ENCODE measurements at places on chromosomes 3 and 15.

DNA sequence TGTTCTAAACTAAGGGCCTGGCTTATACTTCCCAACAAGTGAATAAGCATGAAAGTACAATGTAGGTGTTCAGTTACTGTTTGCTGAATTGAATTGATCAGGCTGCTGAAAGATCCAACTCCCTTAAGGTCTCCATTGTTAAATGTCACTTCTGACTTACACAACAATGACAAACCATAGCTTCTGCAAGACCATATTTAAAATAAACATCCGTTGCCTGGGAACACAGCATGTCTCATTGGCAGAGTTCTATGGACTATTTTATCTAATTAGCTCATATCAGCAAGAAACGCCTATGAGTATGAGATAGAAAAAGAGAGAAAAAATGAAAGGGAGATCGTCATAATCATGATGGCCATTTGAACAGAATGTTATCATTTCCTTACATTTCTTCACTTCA is 605.4 kb downstream of the FGF12 start:
- no peak for DNase-seq

GRCh38 chr15:93656041-93656440 is 567.0 kb upstream of the RGMA start:
- DNase-seq, result no peak

DNA sequence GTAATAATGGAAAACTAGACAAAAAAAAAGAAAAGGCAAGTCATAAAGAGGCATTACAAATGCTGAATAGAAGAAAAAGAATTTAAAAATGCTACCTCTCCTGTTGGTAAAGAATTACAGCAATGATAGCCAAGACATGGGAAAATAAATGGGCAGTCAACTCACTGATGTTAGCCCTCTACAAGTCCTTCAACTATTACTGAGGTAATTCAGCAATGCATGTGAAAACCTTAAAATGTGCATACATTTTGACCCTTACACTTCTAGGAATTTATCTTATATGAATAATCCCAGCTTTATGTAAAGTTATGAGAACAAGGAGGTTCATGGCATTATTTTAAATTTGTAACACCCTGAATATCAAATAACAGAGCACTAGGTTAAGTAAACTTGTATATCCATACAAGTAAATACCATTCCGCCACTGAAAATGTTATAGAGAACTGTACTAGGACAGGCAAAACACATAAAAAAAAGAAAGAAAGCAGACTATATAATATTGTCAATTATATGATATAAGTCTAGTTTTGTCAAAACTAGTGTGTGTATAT is 166.8 kb downstream of the SUCLG2 start:
- DNase-seq, result no peak

- DNase-seq, result no peak
These were observed 221.8 kb downstream of the ZIC1 start for GRCh38 chr3:147630921-147631415.

- no peak for DNase-seq
These were observed 64.7 kb upstream of the CFAP161 start for GRCh38 chr15:81069356-81069755.

- DNase-seq, result no peak
These were observed 1.2 kb downstream of the PHC3 start for GRCh38 chr3:170180079-170180907.

DNA sequence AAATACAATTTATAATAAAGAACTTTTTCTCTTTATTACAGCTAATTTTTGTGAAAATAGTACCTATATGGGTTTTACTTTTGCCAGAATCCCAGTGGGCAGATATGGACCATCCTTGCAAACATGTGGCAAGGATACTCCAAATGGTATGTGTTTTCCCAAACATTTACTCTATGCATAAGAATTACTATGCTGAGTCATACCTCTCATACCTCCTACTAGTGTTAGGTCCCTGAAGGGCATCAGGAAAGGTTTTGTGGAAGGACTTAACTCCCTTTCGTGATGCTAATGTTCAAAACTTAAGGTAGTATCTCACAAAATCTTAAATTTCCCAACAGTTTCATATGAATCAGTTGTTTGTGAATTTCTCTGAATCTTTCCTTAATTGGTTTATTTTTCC is 21.3 kb downstream of the ADGRG7 start:
- no peak for DNase-seq

GRCh38 chr15:55909036-55909811 is 84.2 kb downstream of the NEDD4 start:
- no peak for DNase-seq

DNA sequence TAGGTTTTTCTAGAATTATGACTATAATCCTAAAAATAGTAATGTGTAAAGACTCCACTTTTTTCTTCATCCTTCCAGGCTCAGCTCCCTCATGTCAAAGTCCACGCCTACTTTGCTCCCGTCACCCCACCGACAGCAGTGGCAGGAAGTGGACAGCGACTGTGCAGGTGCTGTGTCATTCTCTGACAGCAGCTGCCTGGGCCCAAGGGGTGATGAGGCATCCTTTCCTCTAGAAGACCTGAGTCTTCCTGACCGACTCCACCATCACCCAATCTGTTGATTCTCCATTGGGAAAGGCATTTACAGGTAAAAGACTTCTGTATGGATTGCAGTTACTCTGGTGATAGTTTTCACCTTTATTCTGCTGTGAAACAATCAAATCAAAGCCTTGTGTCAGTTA is 54.8 kb downstream of the UBP1 start:
- DNase-seq, result no peak

- DNase-seq, result no peak
These were observed 218.7 kb downstream of the ZIC4 start for GRCh38 chr3:147187687-147188086.

DNA sequence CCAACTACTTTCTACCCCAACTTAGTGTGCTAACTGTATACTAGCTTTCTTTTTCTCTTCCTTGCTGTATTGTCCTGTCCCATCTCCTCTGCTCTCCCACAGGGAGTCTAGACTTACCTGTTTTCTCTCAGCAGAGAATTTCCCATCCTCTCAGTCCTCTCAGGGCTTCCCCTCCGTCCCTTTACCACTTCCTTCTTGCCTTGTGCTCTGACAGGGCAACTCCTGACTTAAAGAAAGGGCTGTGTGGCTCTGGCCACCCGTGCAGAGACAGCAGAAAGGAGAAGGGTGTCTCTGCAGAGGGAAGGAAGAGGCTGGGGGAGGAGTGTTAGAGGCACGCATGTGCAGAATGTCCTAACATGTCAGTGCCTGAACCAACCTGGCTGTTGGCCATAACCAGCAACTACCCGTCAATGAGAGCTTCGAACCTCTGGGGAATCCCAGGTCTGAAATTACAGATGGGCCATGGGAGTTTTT is at the start of gene GCSAM:
Gene GCSAM, minus strand, starts transcription at position 274 of the 474 bp plus-strand sequence. Its CDS starts 128 bp downstream, at position 146.
- peak; percentile 31 for DNase-seq

GRCh38 chr3:183592821-183593220 is 37.3 kb upstream of the KLHL6 start:
- DNase-seq, result no peak

- DNase-seq, result no peak
These were observed 118.0 kb upstream of the MEF2A start for GRCh38 chr15:99447497-99448371.

GRCh38 chr3:177318559-177318958 is 121.3 kb upstream of the TBL1XR1 start:
- DNase-seq, result no peak

DNA sequence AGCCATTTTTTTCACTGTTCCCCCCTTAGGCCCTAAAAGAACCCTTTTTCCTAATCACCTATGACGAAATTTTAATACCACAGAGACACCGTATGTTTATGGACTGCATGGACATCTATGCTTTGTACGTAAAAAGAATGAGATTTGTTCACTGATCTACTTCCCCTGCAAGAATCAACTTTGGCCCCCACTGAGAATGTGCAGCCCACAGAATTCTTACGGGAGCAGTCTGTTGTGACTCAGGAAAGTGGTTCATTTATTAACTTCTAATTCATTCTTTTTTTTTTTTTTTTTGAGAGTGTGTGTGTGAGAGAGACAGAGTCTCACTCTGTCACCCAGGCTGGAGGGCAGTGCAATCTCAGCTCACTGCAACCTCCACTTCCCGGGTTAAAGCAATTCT is 17.6 kb downstream of the EIF4E3 start:
- no peak for DNase-seq

- DNase-seq, result peak; percentile 40
These were observed 86.4 kb downstream of the TIGIT start for GRCh38 chr3:114380233-114380651.

GRCh38 chr15:79117442-79118204 is 27.0 kb upstream of the RASGRF1 start:
- no peak for DNase-seq

DNA sequence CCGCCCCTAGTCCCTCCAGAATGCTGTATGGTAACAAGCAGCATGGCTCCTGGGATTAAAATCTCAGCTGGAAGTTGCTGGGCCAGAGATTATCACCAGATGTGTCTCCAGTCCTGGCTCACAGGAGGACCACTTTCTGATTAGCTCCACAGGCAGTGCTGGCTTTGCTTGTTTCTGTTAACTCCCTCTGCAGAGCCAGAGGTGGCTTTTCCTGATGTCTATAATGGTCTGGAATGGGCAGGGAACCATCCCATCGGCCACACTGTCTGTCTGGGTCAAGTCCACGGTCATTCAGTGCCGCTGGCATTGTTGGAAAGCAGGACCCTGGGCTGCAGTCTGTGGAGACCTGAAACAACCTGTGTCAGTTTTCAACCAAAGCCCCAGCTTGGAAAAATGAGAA is 119.6 kb upstream of the CTDSPL start:
- DNase-seq, result no peak

GRCh38 chr3:134036291-134036690 is 6.6 kb upstream of the SLCO2A1 start:
- DNase-seq, result no peak

DNA sequence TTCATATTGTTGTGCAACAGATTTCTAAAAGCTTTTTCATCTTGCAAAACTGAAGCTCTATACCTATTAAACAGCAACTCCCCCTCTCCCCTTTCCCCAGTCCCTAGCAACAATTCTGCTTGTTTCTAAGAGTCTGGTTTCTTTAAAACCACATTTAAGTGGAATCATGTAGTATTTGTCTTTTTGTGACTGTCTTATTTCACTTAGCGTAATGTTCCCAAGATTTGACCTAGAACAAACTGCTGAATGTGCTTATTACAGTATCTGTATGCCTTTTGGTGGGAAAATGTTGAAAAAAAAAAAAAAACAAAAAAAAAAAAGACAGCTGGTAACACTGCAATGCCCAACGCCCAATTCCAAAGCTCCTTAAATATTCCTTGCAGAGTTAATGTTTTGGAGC is 19.5 kb upstream of the SPESP1 start:
- DNase-seq, result no peak

- no peak for DNase-seq
These were observed 152.9 kb upstream of the LPP start for GRCh38 chr3:188001093-188001492.

- DNase-seq, result no peak
These were observed 137.5 kb downstream of the OPA1 start for GRCh38 chr3:193730511-193730910.

GRCh38 chr3:114411190-114411668 is 117.4 kb downstream of the TIGIT start:
- no peak for DNase-seq
